Activated CD4-positive, alpha-beta T cell treated with anti-CD3 and anti-CD28 coated beads, Interleukin-2, amount 10 ng/mL, durations not matched to agents 7 days and 5 days (primary cell): ENCODE measurements at places on chromosomes 7 and 10. TPM values are rescaled to one million over a fixed set of nuclear protein-coding genes. Genes with fewer than 3 reads are reported as not detected.

GRCh38 chr10:86179961-86180360 is 186.6 kb downstream of the GRID1 start:
- no peak for DNase-seq

DNA sequence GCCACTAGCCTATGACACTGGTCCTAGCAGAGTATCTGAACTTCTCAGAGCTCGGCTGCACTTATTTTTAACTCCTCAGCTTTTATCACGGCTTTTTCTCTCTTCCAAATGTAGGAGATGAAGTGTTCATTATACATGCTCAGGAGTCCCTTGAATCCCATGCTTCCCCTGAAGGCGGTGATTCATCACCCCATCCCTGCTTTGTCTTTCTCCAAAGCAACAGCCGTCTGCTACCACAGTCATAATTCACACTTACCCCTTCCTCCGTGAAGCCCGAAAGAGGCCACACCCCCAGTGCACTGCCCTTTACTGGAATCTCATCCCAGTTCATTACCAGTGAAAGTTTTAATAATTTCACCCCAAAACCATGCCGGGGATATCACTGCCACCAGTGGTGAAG is 301.5 kb upstream of the SHH start:
- DNase-seq: no peak

NRG3 gene
- total RNA-seq: not detected

- no peak for DNase-seq
Observed at GRCh38 chr7:50768485-50769474, 13.9 kb downstream of the GRB10 start.

KNDC1 gene
- 0.08 TPM for total RNA-seq

DNA sequence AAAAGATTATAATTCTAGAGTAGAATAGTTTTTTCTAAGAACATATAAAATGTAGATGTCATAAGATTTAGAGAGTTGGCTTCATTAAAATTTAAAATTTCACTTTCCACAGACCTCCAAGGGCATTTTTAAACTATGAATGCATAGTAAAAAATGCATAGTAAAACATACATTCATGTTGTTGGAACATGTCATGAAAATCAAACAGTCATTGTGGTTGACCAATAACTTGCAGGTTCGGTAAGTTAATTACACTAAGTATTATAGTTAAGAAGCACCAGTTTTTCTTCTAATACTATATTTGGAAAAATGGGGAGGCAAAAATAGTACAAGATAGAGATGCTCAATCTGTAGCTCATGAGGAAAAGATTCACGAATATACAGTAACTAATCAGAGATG is 61.5 kb upstream of the MACROH2A2 start:
- DNase-seq: no peak

DNA sequence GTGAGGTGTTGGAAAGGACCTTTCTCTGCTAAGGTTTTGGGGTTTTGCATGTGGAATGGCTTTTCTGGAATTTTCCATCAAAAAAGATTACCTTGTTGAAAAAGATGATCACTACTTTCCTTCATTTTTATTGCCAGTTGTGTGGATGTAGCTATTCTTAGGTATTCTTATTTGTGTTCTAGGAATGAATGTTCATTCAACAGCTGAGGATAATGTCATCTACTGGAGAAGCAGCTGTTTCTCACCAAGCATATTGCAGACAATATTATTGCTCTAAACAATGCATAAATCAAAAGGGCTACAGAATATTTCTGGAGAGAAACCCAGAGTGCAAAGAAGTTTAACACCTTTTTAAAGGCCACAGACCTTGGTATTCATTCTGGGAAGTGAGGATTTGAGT is 145.6 kb upstream of the CALCR start:
- DNase-seq: no peak

OPN4 gene
- total RNA-seq: not detected

- DNase-seq: no peak
Observed at GRCh38 chr10:70680899-70681730, 8.8 kb downstream of the ADAMTS14 start.

GRCh38 chr7:1546274-1546908 is 9.6 kb downstream of the TMEM184A start:
- no peak for DNase-seq

- DNase-seq: no peak
Observed at GRCh38 chr7:44182827-44183226, 6.4 kb downstream of the GCK start.

- DNase-seq: no peak
Observed at GRCh38 chr10:122647383-122647968, 52.2 kb downstream of the C10orf120 start.

AKR1C4 gene
- not detected for total RNA-seq

GRCh38 chr7:141291541-141291940 is 217.7 kb downstream of the TMEM178B start:
- no peak for DNase-seq

DNA sequence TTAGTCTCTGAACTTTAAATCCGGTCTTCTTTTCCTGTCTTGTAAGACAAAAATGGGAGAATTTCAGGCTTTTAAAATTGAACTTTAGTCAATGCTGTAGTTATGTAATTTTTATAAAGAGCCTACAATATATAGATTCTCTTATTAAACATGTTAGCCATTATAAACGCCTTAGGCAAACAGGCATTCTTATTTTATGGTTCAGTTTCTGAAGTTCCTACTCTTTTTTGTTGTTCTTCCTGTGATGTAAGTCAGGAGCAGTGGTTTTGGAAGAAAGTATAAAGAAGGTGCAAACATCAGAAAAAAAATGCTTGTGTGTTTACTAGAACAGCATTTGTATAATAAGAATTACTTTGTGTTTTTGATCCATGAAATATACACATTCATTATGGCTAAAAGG is 41.6 kb downstream of the BICC1 start:
- no peak for DNase-seq

AP4M1 gene
- 13.1 TPM for total RNA-seq

DNA sequence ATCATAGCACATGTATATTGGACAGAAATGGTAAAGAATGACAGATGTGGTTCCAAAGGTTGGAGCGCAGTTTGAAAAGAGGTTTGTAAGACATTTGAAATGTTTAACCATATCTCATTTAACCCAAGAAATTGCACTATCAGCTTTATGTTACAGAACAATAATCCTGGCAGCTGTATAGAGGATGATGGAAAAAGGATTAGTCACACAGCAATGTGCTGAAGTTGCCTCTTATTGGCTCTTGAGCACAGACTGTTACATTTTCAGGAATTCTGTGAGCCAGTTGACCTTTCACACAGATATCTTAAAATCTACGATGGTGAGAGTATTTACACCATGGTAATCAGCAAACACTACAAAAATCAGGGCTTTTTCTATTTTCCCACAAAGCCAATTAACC is 3.9 kb downstream of the COG5 start:
- no peak for DNase-seq

ZNHIT1 gene
- total RNA-seq: 61.6 TPM

GRCh38 chr7:983004-983615 is at the start of gene CYP2W1:
Gene CYP2W1, plus strand, starts transcription at chr7:983181. Its CDS starts 31 bp downstream, at chr7:983212.
- DNase-seq: no peak

- DNase-seq: no peak
Observed at GRCh38 chr7:102933763-102934162, 21.0 kb downstream of the LRRC17 start.

SUN3 gene
- total RNA-seq: not detected

DNA sequence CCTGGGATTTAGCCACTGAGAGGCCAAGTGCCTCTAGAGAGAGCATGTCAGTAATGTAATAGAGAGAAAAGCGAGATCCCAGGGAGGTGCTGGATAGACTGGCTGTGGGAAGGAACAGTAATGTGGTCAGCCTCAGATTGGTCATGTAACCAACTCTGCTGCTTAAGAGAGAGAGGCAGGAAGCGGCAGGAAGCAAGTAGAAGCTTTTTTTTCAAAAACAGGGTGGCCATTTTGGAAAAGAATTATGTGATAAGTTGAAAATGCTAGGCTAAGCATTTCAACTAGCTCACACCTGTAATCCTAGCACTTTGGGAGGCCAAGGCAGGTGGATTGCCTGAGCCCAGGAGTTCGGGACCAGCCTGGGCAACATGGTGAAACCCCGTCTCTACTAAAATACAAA is 3.7 kb upstream of the PCOLCE start:
- DNase-seq: no peak

C10orf53 gene
- total RNA-seq: not detected

- DNase-seq: no peak
Observed at GRCh38 chr7:150396851-150397260, 17.7 kb downstream of the ZNF775 start.

- no peak for DNase-seq
Observed at GRCh38 chr10:52853704-52854103, 81.1 kb upstream of the MBL2 start.

- no peak for DNase-seq
Observed at GRCh38 chr7:71171476-71171875, 39.5 kb downstream of the GALNT17 start.

PROSER2 gene
- total RNA-seq: 0.31 TPM

- no peak for DNase-seq
Observed at GRCh38 chr7:71935674-71936073, 476.5 kb downstream of the CALN1 start.

NEUROD6 gene
- not detected for total RNA-seq

CHCHD2 gene
- 407 TPM for total RNA-seq

GRCh38 chr10:51246156-51246555 is 171.9 kb downstream of the PRKG1 start:
- no peak for DNase-seq

GRCh38 chr10:65294329-65294728 is 1631.5 kb upstream of the LRRTM3 start:
- no peak for DNase-seq

DNA sequence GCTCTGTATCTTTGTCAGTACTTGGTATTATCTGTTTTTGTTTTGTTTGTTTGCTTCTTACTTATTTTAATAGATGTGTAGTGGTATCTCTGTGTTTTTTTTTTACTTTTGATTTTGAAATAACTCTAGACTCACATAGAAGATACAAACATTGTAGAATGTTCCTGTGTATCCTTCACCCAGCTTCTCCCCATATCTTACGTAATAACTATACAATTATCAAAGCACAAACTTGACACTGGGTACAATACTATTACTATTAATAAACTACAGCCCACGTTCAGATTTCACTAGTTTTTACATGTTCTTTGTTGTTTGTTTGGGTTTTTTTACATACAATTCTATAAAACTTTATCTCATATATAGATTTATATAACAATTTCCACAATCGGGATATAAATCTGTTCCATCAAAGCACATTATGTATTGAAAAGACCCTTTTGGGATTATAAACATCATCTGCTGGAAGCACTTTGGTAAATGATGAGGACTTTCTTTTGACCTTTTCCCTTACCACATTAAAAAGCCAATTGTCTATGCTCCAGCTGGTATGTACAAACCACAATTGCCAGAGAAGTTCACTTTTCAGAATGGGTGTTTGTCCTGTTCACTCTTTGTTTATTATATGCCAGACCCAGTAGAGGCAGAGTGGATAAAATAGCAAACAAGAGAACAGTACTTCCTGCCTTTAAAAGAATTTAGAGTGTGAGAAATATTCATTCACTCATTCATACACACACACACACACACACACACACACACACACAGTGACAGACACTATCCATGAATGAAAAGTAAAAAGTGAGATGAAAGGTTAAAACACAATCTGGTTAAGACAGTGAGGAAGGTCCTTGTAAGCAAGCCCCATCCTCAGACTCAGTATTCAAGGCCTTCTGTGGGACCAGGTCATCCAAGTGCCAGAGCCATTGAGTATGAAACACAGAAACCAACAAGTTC is 113.0 kb downstream of the SGMS1 start:
- DNase-seq: no peak

MYL10 gene
- total RNA-seq: not detected

GRCh38 chr10:71998840-71999194 is 34.6 kb downstream of the CHST3 start:
- DNase-seq: no peak
